ENCODE measurements at places on chromosomes 3 and 15.

- no peak for DNase-seq
Measured at GRCh38 chr3:4356546-4357410, 53.6 kb downstream of the SETMAR start.

DNA sequence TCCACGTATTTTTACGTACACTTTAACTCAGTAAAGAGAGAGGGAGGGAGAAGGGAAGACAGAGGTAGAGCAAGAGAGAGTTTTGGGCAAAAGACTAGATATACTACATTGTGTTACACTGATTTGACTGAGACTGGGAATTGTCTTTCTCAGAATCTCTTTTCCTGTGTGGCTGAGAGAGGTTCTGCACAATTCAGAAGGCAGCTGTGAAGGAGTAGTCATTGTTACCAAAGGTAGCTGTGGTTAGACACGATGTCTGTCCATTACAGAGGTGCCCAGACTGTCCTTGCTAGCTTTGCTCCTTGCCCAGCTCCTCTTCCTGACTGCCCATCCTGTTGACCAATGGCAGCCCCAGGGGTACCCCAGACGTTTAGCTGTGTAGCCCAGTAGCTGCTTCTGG lies 577.5 kb upstream of the CBLB start:
- no peak for DNase-seq

DNA sequence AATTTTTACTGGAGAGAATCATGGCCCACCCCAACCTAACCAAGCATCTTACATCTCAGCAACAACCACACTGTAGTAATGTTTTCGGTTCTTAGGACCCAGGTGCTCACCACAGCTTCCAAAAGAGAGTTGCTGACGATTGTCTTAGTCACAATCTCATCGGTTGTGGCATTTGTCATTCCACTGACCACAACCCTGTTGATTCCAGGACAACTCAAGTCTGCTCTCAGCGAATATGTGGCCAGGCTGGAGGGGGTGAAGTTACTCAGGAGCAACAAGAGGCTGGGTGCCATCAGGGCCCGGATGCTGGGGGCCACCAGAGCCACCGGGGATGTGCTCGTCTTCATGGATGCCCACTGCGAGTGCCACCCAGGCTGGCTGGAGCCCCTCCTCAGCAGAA lies 25.9 kb downstream of the GALNT15 start:
- DNase-seq, result no peak

DNA sequence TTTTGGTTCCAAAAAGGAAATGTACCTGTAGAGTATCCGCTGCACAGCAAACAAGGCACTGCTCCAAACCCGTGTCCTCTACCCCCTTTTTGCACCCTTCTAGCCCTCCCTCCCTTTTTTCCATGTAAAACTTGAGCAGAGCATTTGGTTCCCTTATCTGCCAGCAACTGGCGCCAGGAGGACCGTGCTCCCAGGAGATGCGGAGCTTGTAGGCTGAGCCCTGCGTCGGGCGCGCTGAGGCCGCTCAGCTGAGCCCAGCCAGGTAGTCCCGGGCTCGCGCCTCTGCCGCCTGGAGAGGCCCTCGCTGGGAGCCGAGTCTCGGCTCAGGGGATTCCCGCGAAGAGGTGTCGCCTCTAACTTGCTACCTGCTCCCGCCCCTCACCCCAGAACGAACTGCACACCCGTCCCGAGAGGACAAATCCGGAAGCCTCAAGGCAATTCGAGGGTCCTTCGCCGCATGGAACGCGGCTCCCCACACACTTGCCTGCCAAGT lies 575 bp downstream of the TRPM7 start:
- peak; percentile 17 for DNase-seq

DNA sequence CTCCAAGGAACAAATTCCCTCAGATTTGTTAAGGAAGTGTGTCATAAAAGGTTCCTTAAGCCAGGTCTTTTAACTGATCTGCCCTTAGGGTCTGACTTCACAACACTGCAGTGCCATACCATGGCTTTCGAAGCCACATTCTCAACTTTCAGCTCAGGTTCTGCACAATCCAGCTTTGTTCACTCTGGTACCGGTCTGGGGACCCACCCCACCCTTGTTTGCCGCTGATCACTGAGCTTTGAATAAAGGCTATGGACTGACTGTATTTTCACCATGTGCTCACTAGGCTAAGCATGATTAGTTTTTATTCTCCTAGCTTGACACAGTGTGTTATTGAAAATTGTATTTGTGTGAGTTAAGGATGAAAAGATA lies 15.9 kb downstream of the SNX1 start:
- DNase-seq, result no peak

- DNase-seq, result no peak
Measured at GRCh38 chr3:121869736-121870135, 24.5 kb upstream of the SLC15A2 start.

DNA sequence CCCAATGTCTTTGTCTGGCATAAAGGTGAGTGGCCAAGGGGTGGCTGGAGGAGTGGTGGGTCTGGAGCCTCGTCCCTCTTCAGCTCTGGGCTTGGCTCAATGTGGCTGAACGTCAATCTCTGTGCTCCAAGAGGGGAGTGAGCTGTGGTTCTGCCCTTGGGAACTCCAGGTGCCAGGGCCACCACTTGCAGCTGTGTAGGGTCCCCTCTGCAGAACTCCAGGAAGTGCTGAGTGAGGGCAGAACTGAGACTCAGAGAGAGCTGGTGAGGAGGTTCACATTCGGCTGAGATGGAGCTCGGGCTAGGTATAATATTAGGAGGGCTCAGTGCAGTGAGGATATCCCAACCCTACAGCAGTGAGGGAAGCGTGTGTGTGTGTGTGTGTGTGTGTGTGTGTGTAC lies 11.6 kb downstream of the DUOX1 start:
- DNase-seq, result no peak

DNA sequence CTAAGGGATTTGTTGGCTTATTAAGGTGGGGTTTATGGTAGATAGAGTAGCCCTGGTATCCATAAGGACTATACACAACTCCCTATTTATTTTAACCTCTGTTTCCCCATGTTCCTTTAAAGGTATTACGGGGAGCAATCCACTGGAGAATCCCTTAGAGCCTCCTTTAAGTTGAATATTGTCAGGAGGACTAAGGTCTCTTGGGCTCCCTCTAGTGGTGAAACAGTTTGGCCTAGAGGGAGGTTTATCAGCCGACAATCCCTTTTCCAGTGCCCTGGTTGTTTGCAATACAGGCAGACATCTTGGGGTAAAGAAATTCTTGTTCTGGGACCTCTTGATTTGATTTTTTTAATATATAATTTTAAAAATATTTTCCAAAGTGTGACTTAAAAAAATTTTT lies 12.9 kb downstream of the OPA1 start:
- DNase-seq, result peak; percentile 74

GRCh38 chr15:74776821-74777768 lies 4.8 kb upstream of the CSK start:
- DNase-seq, result no peak

DNA sequence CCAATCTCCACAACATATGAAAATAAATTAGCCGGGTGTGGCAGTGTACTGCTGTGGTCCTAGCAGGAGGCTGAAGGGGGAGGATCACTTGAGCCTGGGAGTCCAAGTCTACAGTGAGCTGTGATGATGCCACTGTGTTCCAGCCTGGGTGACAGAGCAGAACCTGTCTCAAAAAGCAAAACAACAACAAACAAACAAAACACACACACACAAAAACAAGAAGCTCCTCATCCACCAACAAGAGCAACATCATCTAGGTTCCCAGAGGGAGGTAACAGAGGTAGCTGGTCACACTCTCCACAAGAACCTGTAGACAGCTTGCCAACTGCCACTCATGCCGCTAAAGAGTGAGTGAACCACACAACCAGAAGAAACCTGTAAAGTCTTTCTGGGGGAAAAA lies 34.8 kb downstream of the PTPN9 start:
- DNase-seq, result no peak

- DNase-seq, result no peak
Measured at GRCh38 chr15:25864966-25865365, 1.8 kb upstream of the ATP10A start.

- no peak for DNase-seq
Measured at GRCh38 chr15:53437985-53438841, 321.2 kb downstream of the WDR72 start.

DNA sequence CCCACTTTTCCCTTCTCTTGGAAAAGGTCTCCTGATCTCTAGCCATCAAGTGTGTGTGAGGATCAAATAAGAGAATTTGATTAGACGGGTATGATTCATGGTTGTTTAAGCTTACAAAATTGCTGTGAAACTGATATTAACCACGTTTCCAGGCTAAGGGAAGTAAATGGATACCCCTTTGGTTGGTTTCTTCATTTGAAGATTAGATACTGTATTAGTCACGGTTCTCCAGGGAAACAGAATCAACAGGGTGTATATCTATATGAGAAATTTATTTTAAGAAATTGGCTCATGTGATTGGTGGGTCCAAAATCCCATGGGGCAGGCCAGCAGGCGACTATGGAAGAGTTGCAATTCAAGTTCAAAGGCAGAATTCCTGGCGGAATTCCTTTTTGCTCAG lies 112.7 kb upstream of the SELENOK start:
- no peak for DNase-seq

DNA sequence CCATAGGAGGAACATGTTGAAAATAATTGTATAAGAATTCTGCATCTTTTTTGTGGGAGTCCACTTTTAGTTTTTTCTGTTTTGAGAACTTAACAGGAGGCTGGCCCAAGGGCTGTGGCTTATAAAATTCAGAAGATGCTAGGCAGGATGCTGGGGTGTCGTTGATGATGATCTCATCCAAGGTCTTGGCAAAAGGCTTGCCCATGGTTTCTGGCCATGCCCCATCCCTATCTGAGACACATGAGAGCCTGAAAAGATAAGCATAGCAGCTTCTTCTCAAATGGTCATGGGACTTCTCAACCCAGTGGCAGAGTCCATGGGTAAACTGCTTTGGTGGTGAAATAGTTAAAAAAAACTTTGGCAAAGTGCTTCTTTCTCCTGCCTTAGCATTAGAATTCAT lies 35.2 kb downstream of the CMSS1 start:
- DNase-seq, result no peak

- peak; percentile 61 for DNase-seq
Measured at GRCh38 chr3:27312044-27312668, 57.0 kb downstream of the NEK10 start.

DNA sequence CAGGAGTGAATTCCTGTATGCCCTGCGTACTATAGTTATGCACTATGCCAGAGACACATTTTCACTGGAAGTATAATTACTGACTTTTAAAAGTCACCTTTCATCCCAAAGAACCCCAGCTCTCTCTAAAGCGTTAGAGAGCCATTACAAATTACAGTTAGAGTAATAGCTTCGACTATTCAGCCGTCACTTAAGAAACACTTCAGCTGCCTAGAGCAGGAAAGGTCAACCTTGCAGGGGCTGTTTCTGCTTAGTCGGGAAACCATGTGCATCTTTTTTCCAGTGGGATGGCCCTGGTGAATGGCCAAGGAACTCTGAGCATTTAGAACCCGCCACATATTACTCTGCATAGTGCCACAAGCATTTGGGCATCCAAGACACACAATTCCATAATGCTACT lies 235.9 kb downstream of the ARRDC4 start:
- no peak for DNase-seq

DNA sequence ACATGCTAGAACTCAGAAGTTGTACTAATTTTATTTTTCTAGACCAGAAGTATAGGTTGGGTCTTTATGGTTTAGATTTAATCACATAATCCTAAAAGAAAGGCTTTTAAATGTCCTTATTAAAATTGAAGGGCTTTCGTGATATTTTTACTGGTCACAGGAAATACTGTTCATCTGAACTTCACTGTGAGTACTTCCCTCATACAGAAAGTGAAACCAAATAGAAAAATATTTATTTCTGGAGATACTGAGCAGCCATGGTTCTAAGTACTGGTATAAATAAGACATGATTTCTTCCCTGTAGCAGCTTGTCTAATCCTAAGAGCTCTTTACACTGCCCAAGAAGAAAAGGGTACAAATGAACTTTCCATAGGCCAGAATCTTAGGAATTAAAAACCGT lies 2.0 kb downstream of the SNRK start:
- DNase-seq, result peak; percentile 5

DNA sequence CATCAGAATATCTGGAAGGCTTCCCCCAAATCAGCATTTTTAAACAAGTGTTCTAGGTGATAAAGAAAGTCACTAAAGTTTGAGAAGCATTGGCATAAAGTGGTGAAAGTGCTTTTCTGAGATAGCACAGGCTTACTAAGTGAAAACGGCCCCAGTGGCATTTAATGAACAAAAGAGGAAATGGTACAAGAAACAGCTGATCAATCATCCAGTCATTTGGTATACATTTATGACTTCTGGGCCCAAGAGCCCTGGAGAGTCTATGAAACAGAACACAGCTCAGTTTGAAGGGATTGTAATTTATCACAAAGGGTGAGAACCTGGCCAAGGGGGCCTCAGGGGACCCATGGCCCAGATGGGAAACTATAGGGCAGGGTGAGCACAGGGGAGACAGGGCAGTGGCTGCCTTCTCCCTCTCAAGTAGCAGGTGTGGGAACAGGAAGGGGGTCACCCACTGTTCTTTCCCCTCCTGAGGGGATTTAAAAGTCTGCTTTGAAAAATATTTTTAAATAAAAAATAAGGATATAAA lies 265.5 kb upstream of the ROPN1 start:
- no peak for DNase-seq

DNA sequence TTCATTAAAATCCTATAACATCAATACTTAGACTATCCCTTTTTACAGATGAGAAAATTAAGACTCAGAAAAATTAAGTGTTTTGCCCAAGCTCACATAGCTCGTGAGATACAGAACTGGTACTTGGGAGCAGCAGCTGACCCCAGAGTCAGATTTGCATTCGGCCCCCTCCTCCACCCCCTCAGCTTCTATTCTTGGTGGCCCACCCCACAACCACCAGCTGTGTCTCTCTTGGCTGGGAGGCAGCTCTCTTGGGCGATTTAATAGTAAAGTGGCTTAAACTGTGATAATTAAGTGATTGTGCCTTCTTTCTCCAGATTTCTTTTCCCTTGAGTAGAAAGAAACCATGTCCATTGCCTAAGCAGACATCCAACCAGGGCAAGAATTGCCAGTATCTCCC lies 203.6 kb upstream of the PDZRN3 start:
- no peak for DNase-seq

GRCh38 chr3:155354658-155355057 lies 61.2 kb upstream of the STRIT1 start:
- DNase-seq, result no peak

DNA sequence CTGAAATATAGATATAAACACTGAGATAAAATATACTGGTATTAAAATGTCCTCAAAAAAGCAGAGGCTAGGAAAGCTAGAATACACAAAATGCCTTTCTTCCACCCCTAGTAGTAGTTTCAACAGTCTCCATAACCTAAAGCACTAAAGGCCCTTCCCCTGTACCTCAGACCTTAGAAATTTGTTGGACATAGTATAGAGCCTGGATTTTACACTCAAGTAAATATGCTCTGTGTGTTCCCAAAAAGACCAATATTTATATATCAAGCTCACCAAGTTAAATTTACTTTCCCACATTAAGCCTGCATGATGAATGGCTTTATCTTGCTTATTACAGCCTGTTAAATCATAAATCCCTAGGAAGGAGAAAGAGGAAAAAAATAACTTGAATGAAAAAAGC lies 378.7 kb upstream of the AZI2 start:
- no peak for DNase-seq

DNA sequence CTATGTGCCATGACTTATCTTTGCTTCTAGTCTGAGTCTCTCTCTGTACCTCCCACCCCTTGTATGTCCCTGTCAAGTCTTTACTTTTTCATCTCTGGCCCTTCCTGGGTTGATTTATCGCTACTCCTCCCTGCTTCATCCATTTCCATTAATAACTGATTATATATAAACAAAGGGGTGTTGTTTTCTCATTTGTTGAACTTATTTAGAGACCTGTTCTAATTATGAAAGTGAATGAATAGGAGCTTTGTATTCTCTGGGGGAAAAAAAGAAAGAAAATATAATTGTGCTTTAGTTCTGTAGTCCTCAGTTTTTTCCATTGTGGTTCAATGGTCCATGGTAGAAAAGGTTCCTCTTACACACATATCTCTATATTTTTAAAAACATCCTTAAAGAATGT lies 328.9 kb upstream of the PPP2R3A start:
- no peak for DNase-seq
